ENCODE measurements at places on chromosomes 1 and 21.

DNA sequence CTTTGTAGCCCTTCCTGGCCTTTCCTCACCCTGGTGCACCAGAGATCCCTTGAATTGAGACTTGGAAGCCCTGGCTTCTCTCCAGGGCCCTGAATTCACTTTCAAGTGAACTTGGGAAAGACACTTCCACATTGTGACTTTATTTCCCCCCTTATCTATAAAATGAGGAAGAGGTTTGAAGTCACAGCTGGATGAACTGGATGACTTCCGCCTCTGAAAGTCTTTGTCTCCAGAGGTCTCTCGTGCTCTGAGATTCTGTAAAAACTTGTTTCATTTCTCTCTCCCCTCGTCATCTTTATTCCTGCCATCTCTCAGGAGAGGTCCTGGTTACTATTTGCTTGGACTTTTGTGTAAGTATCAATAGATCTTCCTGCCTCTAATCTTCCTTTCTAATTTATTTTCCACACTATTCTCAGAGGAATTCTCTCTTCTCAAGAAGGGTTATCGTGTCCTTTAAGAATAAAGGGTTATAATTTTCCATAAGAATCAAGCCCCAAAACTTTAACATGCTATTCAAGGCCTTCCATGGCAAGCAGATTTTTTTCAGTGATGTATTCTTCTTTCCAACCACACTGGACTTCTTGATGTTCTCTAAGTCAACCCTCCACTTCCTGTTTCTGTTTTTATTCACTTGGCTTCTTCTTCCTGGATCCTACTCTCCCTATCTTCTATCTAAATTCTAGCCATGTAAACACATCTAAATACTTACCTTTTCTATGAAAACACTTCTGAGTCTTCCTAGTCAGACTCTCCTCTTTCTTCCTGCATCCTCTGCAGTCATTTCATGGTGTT is 6.5 kb upstream of the RPTN start:
- DNase-seq = no peak
- H3K4me1 ChIP-seq = peaks cover 7% of the 10 kb centered on the region
- no peak overlapping the region for H3K4me3 ChIP-seq
- H3K27me3 ChIP-seq = peaks cover 2% of the 10 kb centered on the region
- no peak overlapping the region for H3K27ac ChIP-seq

GRCh38 chr1:169250795-169251194 is 116.8 kb downstream of the NME7 start:
- H3K4me1 ChIP-seq = no peaks in the 10 kb centered on the region
- H3K4me3 ChIP-seq = no peak overlapping the region
- no peak for DNase-seq
- no peaks in the 10 kb centered on the region for H3K27me3 ChIP-seq

GRCh38 chr1:55012661-55013060 is 13.9 kb downstream of the BSND start:
- peaks cover 4% of the 10 kb centered on the region for H3K27me3 ChIP-seq
- no peak overlapping the region for H3K4me3 ChIP-seq
- no peaks in the 10 kb centered on the region for H3K4me1 ChIP-seq
- no peaks in the 10 kb centered on the region for H3K36me3 ChIP-seq
- DNase-seq = no peak

DNA sequence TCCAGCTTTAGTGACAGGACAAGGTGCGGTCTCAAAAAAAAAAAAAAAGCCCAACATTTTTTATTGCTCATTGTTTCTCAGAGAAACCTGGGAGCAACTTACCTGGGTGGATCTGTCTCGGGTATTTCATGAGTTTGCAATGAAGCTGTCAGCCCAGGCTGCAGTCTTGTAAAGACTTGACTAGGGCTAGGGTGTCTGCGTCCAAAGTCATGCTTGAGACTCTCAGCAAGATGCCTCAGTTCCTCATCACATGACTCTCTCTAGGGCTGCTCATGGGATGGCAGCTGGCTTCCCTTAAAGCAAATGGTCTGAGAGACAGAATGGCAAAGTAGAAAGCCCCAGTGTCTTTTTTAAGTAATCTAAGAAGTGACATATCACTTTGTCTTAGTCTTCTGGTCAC is 8.1 kb downstream of the GABPA start:
- no peak overlapping the region for H3K4me3 ChIP-seq
- no peaks in the 10 kb centered on the region for H3K27me3 ChIP-seq
- no peak overlapping the region for H3K27ac ChIP-seq
- peaks cover 5% of the 10 kb centered on the region for H3K36me3 ChIP-seq
- DNase-seq = no peak

GRCh38 chr1:173062150-173062938 is 11.6 kb upstream of the TNFSF18 start:
- H3K36me3 ChIP-seq = no peaks in the 10 kb centered on the region
- no peak overlapping the region for H3K4me3 ChIP-seq
- no peaks in the 10 kb centered on the region for H3K4me1 ChIP-seq
- H3K27me3 ChIP-seq = no peaks in the 10 kb centered on the region
- no peak overlapping the region for H3K27ac ChIP-seq

DNA sequence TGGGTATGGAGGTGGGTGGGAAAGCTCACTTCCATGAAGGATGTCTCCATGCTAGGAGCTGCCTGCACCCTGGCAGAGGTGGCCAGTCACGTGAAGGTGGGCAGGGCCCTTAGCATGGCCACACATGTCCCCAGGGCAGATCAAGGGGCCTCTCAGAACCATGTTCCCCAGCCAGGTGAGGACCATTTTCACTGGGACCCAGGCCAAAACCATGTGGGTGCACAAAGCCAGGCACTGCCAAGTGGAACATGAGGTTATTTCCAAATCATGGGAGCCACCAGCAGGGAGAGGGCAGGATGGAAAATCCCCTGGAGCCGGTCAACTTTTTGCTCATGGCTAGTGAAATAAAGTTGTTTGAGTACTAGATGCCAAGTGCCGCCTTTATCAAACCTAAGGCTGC is 9.7 kb downstream of the ZNF692 start:
- H3K4me3 ChIP-seq = no peak overlapping the region
- H3K36me3 ChIP-seq = peaks cover 30% of the 10 kb centered on the region

DNA sequence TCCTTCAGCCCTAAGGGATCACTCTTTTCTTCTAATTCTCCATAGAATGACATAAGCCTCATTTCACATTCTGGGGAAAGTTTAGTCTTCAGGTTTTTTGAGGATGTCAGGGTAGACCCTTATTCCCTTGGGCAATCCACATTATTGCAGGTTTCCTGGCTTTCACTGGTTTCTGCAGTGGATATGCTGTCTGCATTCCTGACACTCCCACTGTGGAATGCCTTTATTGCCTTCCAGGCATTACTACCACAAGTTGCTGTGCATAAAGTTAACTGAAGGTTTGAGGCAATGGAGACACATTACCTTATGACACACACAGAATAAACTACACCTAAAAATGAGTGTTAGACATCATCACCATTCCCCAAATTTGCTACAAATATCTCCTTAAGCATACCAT is 12.7 kb downstream of the FASLG start:
- no peak for DNase-seq
- no peak overlapping the region for H3K27ac ChIP-seq
- peaks cover 77% of the 10 kb centered on the region for H3K4me1 ChIP-seq
- no peaks in the 10 kb centered on the region for H3K27me3 ChIP-seq

All from activated CD4-positive, alpha-beta memory T cell treated with anti-CD3 and anti-CD28 coated beads for 36 hours (primary cell).